Stimulated activated CD8-positive, alpha-beta memory T cell treated with anti-CD3 and anti-CD28 coated beads, Interleukin-4, amount 100 ng/mL, for 4 hours (primary cell): ENCODE measurements at places on chromosomes 11 and 22.
A peak's percentile ranks its signal among the peaks of the same experiment; 100 is the strongest.

DNA sequence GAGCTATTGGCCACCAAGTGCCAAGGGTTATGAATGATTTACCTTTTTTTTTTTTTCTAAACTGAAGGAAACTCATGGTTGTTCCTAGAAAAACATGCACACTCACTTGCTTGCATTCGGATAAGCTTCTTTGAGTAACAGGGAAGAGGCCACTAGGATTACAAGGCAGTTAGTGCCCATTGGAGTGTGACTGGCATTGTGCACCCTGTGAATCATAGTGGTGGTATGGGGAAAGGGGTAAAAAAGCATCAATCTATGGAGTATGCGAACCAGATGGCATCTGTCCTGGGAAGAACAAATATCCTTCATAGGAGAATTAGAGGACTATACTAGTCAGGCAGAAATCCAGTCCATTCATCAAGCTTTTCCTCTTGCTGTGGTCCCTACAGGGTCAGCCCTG, 24.2 kb downstream of the CD44 start:
- DNase-seq = no peak

DNA sequence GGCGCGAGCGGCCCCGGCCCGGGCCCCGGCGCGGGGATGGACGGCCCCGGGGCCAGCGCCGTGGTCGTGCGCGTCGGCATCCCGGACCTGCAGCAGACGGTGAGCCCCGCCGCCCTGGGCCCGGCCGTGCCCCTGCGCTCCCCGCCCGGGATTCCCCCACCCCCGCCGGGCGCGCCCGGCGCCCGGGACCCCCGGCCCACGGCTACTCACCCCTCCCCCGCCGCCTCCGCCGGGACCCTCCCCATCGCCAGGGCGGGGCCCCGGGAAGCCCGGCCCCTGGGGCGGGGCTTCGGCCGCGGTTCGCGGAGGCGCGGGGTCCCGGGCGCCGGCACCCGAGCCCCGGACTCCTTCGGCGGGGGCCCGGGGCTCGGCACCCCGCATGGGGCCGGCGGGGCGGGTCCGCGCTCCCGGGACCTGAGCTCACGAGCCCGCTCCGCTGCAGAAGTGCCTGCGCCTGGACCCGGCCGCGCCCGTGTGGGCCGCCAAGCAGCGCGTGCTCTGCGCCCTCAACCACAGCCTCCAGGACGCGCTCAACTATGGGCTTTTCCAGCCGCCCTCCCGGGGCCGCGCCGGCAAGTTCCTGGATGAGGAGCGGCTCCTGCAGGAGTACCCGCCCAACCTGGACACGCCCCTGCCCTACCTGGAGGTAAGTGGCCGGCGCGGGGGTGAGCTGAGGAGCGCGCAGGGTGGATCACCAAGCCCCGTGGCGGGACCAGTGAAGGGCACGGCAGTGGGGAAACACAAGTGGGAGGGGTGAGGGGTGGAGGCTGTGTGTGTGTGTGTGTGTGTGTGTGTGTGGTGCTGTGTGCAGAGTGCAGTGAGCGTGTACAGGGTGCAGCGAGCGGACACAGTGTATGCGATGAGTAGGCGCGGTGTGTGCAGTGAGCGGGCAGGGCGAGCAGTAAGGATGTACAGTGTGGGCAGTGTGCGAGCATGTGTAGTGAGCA, 2.3 kb downstream of the SHANK3 start:
- no peak for DNase-seq

DNA sequence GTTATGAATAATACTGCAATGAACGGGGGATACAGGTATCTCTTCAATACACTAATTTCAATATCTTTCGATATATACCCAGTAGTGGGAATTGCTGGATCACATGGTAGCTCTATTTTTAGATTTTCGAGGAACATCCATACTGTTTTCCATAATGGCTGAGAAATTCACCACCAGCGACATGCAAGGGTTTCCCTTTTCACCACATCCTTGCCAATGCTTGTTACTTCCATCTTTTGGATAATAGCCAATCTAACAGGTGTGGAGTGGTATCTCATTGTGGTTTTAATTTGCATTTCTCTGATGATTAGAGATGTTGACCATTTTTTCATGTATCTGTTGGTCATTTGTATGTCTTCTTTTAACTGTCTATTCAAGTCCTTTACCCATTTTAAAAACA, 5.9 kb downstream of the IL10RA start:
- DNase-seq = no peak

DNA sequence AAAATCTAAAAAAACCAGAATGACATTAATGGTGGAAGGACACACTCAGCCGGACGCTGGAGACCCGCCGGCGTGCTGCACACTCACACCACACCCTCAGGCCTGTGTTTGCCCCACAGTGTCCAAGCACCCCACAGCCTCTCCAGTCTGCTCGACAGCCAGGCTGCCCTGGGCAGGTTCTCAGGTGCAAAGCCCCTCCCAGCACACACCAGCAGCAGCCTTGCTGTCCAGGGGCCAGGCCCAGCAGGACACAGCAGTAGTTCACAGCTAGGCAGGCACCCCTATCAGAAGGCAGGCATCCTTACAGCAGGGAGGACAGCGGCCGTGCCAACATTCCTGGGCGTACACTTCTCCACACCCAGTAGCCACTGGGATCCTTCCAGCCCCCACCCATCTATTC, 1.7 kb upstream of the SLC25A1 start:
- no peak for DNase-seq

DNA sequence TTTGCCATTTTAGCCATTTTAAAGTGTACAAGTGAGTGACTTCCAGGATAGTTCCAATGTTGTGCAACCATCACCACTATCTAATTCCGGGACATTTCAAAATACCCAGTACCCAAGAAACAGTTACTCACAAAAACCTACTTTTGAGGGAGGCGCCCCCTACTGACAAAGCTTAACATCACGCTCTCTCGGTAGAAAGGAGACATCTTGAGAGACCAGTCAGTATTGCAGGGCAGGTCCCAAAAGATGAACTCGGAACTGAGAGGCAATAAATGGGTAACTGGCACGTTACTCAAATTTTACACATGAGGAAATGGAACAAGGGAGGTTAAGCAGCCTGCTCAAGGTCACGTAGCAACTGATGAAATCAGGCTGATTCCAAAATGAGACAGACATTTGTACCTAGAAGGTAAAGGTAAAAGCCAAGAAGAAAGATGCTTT, 50.0 kb upstream of the POU2AF1 start:
- DNase-seq = peak; percentile 15

DNA sequence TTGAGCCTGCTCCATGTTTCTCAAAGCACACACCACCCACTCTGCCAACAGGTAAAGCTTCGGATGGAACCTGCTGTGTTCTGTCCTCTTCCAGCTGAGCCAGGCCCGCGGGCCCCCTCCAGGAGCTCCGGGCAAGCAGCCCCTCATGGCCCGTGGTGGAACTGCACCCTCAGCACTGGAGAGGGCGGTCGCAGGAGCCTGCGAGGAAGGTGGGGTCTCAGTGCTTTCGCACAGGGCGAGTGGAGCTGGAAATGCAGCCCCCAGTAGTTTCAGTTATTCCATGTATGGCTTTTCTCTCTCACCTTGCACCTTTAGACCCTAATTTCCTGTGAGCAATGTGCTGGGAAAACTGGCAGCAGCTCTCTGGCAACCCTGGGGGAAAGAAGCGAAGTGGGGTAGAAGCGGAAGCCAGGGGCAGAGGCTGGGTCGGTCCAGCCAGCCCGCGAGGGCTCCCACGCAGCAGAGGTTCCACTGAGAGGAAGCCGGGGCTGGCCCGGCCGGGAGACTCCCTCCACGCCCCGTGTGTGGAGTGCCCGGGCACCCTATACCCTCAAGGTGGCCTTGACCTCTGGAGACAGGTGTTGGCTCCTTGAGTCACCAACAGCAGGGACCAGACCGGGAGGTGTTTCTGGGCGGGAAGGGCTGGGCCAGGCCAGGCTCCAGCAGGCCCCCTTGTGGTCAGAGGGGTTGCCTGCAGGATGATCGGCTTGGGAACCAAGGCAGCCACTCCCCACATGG, 119.9 kb upstream of the TMEM45B start:
- DNase-seq = peak; percentile 17

DNA sequence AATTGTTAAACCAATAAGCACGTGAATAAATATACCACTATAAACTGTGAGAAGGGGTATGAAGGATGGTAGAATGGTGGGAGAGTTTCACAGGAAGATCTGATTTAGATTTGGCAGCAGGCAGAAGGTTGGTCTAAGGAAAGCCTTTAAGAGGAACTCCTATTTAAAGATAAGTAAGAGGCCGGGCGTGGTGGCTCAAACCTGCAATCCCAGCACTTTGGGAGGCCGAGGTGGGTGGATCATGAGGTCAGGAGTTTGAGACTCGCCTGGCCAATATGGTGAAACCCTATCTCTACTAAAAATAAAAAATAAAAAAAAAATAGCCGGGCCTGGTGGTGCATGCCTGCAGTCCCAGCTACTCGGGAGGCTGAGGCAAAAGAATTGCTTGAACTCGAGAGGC, 45.8 kb upstream of the CXCR5 start:
- no peak for DNase-seq

- DNase-seq = no peak
Observed at GRCh38 chr22:44702479-44703198, 635 bp downstream of the PRR5 start.

DNA sequence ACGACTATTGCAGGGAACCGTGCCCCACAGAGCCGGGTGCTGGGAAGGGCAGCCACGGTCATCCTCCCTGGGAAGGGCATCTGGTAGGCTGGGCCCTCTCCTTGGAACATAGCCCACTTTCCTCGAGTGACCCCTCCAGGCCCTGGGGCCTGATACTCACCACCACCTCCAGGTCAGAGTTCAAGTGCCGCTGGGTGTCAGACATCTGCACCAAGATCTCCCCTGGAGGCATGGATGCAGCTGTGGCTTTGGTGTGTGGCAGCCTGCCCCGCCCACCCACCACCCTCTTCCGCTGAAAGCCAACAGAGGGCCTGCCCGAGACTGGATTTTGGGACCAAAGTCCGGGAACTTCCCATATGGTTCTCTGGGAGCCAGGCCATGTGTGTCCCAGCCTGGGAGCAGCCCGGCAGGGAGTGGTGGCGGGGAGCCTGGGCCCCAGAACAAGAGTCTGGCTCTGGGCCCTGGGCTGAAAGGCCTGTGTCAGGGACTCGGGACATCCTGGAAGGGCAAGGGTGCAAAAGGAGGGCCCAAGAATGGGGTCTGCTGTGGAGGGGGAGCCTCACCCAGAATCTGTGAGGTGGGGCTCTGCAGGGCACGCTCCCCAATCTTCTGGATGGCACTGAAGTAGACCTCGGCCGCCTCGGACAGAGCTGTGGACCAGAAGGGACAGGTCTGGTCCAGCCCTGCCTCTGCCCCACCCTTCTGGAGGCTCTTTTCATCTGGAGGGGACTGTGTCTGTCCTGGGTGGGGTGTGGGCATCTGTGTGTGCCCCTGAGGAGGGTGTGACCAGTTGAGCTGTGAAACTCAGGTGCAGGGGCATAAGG, 2.6 kb downstream of the BAIAP2L2 start:
- no peak for DNase-seq

- no peak for DNase-seq
Observed at GRCh38 chr22:35195226-35195625, 62.1 kb upstream of the HMGXB4 start.

- DNase-seq = no peak
Observed at GRCh38 chr11:25787416-25787815, 544.5 kb upstream of the ANO3 start.

DNA sequence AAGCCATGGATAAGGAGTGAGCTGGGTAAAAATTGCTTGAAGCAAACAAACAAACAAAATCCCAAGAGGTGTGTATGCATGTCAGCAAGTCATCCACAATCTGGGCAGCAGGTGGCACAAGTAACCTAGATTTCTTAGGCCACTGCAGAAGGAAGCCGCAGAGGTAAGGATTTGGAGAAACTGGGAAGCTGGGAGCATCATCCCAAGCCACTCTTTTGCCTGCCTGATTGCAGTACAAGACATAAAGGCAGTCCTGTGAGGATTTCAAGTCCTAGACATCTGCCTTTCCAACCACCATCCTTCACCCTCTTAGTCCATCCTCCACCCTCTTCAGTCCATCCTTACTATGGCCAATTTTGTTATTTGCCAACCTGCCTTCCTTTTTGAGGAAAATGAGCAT, 67.2 kb upstream of the BMAL1 start:
- no peak for DNase-seq

DNA sequence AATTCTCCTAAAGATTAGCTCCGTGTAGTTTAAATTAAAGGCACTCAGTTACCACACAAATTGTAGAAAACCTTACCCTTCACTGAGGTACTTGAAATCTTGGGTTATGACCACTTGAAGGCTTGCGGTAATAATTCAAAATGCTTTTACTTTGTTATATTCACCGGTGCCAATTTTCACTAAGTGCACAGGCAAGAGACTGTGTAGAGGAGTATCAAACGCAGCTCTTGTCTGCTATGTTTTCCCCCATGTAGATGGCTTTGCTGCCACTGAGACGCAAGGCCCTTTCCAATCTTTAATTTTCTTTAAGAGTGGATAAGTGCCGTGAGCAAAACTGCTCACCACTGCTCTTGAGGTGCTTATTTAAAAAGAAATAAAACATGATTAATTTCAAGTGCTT, 155.8 kb downstream of the CADM1 start:
- DNase-seq = no peak

- no peak for DNase-seq
Observed at GRCh38 chr22:28379075-28379779, 300.4 kb downstream of the TTC28 start.

DNA sequence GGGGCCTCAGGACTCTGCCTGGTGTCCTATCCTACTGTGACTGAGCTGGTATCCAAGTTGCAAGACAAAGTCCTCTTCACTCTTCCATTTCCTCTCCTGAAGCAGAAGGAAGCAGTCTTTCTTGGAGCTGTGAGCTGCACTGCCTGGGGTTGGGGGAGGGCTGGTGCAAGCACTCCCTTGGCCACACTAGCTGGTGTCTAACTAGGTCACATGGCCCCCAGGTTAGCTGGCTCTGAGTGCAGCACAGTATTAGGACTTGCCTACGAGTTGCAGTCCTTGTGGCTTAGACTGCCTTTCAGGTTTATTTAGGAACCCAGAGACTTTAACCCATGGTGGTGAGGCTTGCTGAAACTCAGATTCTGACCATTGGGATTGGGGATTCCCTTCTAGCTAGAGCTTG, 138.9 kb downstream of the NELL1 start:
- no peak for DNase-seq

DNA sequence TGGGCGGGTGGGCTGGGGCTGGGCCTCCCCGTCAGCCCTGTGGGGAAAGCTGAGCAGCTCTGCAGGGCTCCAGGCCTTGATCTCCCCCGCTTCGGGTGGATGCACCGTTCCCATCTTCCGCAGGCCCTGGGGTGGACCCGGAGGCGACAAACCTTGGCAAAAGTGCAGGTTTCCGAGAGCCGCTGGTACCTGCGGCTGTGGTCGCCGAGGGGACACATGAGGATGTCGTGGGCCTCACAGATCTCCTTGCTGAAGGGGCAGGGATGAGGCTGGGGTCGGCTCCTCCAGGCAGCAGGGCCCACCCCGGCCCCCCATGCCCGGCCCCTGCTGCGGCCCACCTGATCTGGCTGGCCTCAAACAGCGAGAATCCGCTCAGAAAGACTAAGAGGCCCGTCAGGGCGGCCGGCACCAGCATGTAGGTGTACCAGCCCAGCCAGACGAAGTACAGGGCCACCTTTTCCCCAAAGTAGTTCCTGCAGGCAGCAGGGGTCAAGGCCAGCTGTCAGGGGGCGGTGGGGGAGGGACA, 11.8 kb downstream of the ANO9 start:
- no peak for DNase-seq

DNA sequence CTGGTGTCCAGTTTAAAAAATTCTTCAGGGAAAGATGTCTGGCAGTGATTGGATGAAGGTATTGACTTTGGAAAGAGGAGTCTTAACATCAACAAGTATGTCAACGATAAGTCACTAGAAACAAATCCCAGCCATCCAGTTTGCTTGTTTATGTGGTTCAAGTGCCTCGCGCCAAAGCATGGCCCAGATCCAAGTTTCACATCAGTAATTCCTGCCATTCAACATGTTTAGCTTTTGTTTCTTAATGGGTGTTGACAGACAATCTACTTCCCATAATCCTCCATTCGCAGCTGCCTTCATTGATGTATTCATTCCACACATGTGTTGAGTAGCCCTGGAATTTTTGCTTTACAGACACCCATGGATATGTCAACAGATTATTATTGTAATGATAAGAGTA, 77.8 kb downstream of the UBASH3B start:
- no peak for DNase-seq
